ENCODE measurements at places on chromosomes 6 and 20. TPM values are rescaled to one million over a fixed set of nuclear protein-coding genes. Genes with fewer than 3 reads are reported as not detected.

Gene FAM209A
- polyA plus RNA-seq, result 0.30 TPM

Gene HIVEP2
- polyA plus RNA-seq, result 12.1 TPM

Gene TCFL5
- 12.5 TPM for polyA plus RNA-seq

Gene WFDC2
- 141 TPM for polyA plus RNA-seq

Gene GGTLC1
- not detected for polyA plus RNA-seq

Gene PFDN6
- polyA plus RNA-seq, result 79.5 TPM

DNA sequence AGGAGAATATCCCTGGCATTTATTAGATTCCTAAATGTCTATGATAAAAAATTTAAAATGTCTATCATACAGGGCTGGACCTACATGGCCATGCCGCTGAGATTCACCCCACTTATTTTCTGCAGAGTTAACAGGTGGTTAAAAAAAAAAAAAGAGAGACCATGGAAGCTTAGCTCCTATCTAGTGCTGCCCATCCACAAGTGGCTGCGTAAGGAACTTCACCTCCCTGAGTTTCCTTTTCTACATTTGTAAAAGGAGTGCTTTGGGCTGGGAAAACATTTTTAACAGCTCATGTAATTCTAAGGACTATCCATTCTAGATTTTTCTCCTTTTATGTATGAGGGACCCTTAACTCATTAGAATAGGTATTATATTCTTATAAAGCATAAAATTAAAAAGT lies 534.1 kb downstream of the MMUT start:
- DNase-seq, result no peak

GRCh38 chr6:73131706-73132105 lies 93.6 kb downstream of the KHDC1L start:
- no peak for DNase-seq

GRCh38 chr20:52806918-52807317 lies 165.2 kb upstream of the TSHZ2 start:
- DNase-seq, result no peak

GRCh38 chr6:83430611-83431544 lies at the start of gene ME1:
ME1 (minus strand) TSS chr6:83431051; CDS start chr6:83430954, 97 bp downstream.
- no peak for DNase-seq

DNA sequence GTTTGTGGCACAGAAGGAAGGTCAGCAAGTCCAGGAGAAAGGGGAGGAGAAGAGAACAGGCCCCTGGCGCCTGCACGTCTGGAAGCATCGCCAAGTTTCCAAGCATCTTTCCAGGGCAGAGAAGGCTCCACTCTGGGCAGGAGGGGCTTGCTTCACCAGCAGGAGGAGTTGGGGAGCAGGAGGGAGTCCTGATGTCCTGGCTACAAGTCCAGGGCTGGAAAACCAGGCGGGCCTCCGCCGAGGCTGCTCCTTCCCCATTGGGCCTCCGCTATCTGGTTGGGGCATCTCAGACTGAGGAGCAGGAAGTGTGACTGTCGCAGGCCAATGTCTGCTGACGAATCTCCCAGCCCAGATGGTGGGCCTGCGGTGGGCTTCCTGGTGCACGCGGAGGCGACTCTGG lies 421.9 kb downstream of the PREX1 start:
- no peak for DNase-seq

DNA sequence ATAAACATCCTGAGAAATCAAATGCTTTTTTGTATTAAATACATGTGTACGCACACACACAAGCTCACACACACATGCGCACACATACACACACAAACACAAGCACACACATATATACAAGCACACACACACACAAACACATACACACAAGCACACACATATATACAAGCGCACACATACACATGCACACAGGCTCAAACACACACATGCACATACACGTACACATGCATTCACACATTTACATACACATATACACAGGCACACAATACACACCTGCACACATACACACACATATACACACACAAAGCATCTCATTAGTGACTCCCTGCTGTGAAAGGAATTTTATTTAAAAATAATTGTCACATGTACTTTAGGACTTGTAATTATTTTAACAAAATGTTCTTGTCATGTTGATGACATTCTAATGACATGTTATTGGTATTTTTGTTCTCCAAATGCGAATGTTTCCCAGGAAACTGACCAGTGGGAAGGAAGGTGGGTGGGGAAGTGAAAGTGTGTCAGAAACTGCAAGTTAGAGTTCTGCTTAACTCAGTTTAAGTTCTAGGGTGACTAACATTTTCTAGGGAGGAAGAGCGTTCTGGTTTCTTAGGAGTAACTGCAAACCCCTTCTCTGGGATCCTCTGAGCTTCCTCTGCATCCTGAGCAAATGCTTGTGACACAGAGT lies 113.9 kb upstream of the ZNF217 start:
- no peak for DNase-seq

GRCh38 chr6:6725468-6726209 lies 137.1 kb downstream of the LY86 start:
- DNase-seq, result no peak

GRCh38 chr6:101181006-101181405 lies 212.5 kb upstream of the GRIK2 start:
- no peak for DNase-seq

DNA sequence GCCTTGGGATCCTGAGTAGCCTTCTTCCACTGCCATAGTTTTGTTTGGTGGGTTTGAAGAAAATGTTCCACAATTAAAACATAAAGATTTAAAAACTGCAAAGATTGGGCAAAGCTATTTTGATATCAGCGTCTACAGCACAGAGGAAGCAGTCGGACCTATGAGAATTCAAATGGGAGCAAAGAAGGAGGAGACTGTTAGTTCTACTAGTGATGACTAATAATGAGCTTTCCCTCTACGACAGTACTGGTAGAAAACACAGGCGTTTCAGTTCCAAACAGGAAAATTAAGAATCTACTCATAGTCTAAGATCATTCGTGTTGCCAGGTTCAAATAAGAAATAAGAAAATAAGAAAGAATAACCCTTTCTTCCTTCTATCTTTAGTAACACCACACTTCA lies 121.2 kb downstream of the INSM1 start:
- DNase-seq, result no peak

DNA sequence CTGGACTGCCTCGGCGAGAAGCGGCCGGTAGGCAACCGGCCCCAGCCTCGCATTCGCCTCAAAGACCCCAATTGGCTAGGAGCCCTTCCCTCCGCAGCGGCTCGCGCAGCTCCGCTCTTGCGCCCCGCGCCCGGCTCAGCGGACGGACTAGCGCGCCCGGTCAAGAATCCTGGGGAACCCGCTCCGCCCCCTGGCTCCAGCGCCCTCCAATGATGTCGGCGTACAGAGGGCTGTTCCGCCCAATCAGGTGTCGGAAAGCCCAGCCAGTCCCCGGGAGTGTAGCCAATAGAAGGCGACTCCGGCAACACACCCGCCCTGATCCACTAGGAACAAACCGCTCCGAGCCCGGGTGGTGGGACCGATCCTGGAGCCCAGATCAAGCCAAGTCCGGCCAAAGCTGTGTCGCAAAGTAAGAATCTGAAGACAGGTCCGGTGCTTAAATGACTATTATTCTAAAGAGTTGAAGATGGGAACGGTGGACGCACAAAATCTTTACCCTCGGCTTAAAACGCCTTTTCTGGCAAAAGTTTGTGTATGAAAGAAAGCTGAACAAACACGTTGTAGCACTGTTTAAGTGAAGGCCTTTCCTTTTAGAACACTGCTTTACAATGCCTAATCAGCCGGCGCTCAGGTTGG lies 132.2 kb downstream of the OGFRL1 start:
- peak; percentile 88 for DNase-seq

- no peak for DNase-seq
Observed at GRCh38 chr6:150601439-150601838, 1.8 kb downstream of the PLEKHG1 start.

- DNase-seq, result no peak
Observed at GRCh38 chr6:4059115-4059777, 19.7 kb downstream of the FAM217A start.

Data from right renal cortex interstitium (tissue), 3 donors.